ENCODE measurements at places on chromosomes 1 and 21.
A peak's percentile ranks its signal among the peaks of the same experiment; 100 is the strongest.

DNA sequence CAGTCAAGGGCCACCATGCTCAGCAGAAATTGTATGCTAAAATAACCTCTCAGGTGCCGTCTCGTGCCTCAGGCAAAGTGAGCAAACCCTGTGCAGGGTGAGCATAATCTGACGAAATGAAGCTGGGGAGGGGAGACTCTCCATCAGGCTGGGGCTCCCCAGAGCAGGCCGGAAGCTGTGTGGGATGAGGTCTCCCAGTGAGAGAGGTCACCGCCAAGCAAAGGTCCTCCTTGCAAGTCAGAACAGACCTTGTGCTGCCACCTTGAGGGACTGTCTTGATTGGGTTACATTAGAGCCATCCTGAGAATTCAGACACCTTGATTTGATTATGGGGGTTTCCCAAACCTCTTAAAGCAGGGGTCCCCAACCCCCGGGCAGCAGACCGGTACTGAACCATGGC lies 64.2 kb downstream of the ZNF684 start:
- DNase-seq, result no peak

DNA sequence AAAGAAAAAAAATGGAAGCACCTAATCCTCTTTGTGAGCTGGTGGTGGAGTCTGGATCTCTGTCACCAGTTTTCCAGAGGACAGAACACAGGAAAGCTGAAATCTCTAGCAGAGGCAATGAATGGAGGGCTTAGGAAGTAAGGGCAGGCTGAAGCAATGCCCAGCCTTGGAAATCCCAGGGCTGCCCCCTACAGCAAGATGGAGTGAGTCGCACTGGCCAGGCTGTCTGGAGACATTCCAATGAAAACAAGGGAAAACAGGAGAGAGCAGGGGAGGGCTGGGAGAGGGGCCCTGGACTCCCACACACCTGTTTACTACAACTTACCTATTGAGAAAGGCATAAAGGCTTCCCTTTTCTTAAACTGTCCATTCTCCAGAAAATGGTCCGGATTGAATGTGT lies 25.9 kb downstream of the CYP2J2 start:
- no peak for DNase-seq

DNA sequence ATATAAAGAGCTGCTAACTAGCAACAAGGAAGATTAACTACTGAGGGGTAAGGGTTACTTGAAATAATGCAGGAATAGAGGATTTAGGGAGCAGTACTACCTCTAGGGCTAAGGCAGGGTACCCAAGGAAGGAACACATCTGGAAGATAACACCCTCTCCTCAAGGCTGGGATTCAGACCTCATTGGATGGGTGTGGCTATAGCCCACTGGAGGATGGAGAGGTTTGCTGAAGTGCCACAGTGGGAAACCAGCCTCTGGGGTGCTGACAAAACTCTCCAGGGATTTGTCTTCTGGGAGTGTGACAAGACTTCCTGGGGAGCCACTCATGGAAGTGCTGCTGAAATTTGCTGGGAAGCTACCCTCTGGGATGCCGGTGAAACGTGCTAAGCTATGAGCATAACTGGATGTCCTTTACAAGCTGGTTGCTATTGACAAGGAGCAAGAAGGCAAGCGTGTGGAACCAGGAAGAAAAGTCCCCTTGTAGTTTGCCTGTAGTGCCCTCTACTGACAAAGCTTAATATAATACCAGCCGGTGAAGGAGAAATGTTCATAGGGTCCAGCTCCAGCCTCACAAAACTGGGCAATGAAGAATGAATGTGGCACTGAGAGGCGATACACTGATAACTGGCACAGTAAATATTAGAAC lies 122.8 kb upstream of the USP24 start:
- peak; percentile 73 for DNase-seq

DNA sequence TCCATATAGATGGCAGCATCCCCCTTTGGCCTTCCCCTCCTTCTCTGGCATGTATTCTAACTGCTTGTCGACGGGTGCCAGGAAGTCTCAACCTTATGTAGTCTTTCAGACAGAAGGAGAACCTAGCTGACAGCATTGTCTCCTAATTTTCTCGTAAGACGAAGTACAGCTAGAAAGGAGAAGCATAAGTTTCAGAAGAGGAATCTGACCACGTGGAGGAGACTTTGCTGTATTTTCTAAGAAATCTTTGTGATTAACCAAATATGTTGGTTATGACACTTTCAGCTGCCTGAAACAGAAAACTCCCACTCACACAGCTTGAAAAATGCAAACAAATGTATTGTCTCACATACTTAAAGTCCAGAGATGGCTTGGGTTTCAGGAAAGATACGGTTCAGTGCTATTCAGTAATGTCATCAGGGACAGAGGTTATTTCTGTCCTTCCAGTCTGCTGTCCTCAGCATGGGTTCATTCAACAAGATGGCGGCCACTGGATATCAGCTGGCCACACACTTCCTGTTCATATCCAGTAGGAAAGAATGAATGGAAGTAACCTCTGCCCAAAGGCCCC lies 109.5 kb upstream of the ZNF648 start:
- DNase-seq, result no peak

DNA sequence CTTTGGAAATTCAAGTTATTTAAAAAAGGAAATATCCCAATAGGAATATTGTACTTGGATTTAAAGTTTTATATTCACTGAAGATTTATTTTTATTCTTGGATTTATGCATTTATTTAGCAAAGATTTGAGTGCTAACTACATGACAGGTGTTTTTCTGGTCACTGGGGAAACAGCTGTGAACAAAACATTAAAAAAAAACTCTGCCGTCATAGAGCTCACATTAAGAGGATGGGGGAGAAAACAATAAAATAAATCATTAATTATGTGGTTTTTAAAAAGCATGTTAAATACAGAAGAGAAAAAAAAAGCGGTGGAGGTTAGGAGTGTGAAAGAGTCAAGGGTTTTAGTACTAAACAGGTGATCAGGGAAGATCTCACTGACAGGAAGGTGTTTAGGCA lies 149.9 kb downstream of the GALNT2 start:
- no peak for DNase-seq

- no peak for DNase-seq
Observed at GRCh38 chr1:47507881-47508701, 70.2 kb downstream of the FOXD2 start.

DNA sequence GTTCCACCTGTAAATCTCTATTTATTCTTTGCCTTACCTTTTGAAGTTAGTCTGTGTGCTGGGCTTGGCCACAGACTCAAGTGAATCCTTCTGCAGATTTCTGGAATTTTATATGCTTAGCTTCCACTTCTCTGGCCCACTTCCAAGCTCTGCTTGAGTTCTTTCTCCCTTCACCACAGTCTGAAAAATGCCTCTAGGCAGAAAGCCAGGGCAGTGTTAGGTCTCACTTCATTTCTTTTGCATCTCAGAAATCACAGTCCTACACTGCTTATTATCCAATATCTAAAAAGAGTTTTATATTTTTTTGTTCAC lies 48.9 kb downstream of the INKA2 start:
- peak; percentile 10 for DNase-seq

GRCh38 chr1:203187689-203188264 lies 1.3 kb upstream of the CHI3L1 start:
- DNase-seq, result no peak

- DNase-seq, result peak; percentile 93
Observed at GRCh38 chr21:45550522-45551210, 8.4 kb upstream of the SLC19A1 start.

GRCh38 chr1:244075247-244075722 lies 24.2 kb downstream of the ZBTB18 start:
- no peak for DNase-seq

- peak; percentile 24 for DNase-seq
Observed at GRCh38 chr21:38869196-38869595, 63.5 kb downstream of the ETS2 start.

DNA sequence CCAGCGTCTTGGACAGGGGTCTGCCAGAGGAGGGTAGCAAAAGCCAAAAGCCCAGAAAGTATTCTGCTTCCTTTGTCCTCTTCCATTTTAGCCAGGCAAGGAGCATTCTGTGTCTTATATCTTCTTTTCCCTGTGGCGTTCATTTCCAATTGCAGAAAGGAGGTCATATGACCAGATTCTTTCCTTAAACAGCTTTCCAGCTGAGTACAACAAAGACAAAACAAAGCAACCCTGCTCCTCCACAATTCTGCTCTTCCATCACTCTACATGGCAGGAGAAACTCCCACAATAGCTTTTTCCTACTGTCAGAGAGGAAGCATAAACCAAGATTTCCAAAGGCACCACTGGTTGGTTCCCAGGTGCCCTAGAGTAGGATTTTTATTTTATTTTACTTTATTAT lies 19.7 kb downstream of the ENSA start:
- DNase-seq, result no peak

- DNase-seq, result no peak
Observed at GRCh38 chr1:182888736-182889531, 49.8 kb downstream of the DHX9 start.
